Stimulated activated CD4-positive, alpha-beta T cell treated with anti-CD3 and anti-CD28 coated beads, Interleukin-15, amount 100 ng/mL, for 1 hour (primary cell): ENCODE measurements at places on chromosomes 11 and 22.
A peak's percentile ranks its signal among the peaks of the same experiment; 100 is the strongest.

GRCh38 chr11:133586903-133587517, 54.7 kb upstream of the OPCML start:
- no peak for DNase-seq

DNA sequence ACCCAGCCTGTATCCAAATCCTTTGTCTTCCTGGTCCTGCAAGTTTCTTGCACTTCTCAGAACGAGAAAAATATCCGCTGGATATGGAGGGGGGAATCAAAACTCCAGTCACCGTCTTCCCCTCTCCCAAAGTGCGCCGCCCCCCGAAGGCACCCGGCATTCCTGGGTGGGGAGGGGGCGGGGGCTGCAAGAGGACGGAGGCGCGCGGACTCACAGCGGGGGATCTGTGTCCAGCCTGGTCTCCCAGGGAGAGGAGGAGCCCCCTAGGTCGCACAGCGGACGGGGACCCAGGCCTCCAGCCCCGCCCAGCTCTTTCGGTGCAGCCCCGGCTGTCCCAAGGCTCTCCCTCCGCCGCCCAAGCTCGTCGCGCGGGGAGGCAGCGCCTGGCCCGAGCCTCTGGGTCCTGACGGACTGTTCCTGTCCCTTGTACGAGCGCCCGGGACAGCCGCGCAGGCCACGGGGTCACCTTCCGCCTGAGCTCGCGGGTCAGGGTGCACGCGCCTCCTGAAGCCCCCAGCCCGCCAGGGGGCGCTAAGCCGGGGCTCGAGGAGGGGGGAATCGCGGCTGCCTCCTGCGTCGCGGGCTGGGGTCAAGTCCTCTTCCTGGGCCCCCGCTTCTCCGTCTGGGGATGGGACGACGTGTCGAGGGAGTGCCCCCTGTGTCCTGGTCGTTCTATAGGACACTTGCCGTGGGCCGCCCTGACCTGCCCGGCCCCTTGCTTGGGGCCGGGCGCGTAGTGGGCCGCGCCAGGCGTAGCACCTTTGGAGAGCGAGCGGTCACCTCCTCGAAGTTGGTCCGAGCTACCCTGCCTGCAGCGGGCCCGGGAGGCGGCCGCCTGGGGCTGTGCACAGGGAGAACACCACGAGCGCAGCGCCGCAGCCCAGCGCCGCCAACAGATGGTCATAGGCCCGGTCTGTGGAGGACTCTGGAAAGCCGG, 2.4 kb upstream of the WNT11 start:
- peak; percentile 63 for DNase-seq

DNA sequence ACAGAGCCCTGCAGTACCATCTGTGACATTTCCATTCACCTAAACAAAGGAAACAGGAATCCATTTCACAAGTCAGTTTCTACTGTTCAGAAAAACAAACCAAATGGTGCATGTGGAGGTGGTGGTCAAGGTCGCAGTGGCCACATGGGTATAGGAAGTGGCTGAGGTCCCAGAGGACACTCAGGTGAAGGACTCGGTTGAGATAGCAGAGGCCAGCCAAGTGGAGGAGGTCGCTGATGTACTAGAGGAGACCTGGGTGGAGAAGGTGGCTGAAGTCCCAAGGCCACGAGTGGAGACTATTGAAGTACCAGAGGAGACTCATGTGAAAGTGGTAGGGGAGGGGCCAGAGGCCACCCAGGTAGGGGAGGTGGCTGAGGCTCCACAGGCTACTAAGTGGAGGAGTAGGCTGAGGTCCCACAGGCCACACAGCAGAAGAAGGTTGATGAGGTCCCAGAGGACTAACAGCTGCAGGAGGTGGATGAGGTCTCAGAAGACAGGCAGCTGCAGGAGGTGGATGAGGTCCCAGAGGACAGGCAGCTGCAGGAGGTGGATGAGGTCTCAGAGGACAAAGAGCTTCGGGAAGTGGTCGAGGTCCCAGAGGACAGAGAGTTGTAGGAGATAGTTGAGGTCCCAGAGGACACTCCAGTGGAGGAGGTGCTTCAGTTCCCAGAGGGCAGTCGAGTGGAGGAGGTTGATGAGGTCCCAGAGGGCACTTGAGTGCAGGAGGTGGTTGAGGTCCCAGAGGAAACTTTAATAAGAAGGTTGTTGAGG, 40.2 kb downstream of the ZNF195 start:
- no peak for DNase-seq

DNA sequence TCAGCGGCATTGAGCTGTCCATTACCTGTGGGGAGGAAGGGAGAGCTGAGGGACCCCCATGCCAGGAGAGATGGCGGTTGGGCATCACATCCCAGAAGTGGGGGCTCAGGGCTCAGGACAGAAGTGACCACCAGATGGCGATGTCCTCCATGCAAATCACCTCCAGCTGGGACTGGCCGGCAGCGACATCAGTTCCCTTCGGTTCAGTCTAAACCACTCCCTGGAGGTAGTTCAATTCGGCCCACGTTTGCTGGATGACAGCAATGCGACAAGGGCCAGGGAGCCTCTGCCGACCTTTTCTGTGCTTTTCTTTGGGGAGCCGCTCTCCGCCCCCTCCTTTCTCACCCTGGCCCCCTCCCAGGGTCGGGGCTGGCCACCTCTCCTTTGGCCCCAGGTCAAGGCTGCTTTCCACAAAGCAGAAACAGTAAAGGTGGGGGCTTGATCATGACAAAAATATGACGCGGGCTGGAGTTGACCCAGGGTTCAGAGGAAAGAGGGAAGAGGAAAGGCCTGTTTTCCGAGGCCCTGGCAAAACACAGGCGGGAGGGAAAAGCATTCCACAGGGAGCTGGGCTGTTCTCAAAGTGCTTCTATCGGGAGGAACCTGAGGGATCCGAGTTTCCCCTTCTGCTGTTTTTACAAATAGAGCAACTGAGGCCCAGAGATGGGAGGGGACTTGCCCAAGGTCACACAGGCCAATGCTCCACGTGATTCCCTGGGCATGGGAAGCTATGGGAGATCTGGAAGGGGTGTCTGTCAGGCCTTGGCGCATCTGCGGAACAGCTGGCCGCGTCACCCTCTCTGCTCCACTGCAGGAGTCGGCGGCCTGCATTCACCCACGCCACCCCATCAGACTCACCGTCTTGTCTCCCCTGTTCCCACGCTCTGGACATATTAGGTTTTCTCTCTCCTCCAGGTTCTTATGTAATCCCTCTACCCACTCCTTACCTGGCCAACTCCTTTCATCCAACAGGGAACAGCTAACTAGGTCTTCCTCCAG, 54.7 kb downstream of the FBXO7 start:
- DNase-seq, result peak; percentile 31

GRCh38 chr22:23233084-23233531, 52.8 kb downstream of the BCR start:
- DNase-seq, result no peak

DNA sequence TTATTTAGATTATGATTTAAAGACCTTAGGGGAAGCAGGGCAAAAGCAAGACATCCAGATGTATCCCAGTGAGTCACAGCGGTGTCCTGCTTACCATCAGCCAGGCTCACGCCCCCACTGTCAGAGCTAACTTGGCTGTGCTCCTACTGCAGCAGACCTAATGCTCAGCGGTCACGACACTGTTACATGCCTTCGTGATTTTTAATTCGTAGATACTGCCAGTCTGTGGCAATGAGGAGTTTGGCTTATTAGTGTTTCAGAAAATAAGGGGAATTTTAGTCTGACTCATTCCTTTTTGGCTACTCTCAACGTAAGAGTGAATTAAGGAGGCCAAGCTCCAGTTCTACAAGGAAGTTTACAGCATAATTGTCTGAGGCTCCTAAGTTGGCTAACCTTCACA, 22.7 kb downstream of the EFCAB6 start:
- no peak for DNase-seq

DNA sequence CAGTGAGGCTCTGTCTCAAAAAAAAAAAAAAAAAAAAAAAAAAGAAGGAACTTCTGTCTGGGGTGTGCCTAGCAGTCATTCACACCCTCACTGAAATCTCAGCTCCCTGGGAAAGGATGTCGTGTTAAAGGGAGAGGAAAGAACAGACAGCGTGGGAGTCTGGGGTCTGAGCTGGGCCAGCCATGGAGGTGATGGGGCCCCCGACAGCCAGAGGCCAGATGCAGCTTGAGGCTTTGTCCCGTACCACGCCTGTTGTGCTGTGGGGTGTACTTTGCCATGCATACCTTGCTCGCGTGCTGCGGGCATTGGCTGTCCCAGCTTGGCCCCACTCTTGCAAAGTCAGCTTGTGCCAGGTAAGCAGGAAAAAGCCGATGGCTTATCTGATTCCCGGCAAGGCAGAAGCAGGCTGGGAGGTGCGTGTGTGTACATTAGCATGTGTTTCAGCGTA, 4.6 kb downstream of the SYT12 start:
- DNase-seq, result no peak

DNA sequence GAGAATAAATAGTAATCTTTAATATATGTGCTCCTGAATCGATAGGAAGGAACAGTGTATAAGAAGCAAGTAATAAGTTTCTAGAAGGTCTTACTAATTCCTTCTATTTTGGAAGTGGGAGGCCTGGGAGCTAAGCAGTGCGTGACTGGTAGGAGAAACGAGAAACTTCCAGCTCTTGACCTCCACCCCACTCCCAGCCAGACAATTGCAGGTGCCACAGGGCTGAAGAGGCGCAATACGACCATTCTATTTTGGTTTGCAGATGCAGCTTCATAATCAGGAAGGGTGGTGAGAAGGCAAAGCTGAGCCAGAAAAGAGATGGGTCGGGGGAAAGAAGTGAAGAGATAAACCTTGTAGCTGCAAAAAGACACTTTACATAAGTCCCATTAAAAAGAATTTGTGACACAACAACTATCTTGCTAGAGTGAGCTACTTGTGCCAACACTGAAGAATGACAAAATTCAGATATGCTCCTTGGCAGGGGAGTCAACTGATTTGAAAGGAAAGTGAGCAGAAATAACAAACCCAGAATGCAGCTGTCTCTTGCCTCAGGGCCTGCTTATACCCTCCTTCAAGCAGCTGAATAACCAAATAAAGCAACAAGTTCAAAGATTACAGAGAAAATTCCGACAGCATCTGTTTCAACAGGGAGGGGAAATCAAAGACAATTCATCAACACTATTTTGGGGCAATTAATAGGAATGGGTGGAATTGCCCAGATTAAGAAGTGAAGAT, 35.1 kb downstream of the GRIA4 start:
- DNase-seq, result no peak

GRCh38 chr22:39279170-39279850, 34.5 kb upstream of the PDGFB start:
- DNase-seq, result no peak

DNA sequence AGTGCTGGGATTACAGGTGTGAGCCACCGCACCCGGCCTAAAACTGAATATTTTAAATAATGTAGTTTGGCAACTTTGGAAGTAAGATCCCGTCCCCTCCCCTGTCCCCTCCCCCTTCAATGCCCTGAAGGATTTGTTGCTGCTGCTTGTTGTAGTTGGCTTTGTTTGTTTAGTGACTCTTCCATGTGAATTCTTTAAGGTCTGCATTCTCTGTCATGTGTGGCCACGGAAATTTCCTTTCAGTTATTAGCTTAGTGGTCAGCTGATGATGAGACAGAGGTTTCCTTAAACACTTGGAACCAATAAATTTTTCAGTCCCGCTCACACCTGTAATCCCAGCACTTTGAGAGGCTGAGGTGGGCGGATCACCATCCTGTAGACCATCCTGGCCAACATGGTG, 109.9 kb downstream of the MPPED1 start:
- DNase-seq, result no peak

- no peak for DNase-seq
Measured at GRCh38 chr11:65639623-65640482, 2.0 kb downstream of the SIPA1 start.

DNA sequence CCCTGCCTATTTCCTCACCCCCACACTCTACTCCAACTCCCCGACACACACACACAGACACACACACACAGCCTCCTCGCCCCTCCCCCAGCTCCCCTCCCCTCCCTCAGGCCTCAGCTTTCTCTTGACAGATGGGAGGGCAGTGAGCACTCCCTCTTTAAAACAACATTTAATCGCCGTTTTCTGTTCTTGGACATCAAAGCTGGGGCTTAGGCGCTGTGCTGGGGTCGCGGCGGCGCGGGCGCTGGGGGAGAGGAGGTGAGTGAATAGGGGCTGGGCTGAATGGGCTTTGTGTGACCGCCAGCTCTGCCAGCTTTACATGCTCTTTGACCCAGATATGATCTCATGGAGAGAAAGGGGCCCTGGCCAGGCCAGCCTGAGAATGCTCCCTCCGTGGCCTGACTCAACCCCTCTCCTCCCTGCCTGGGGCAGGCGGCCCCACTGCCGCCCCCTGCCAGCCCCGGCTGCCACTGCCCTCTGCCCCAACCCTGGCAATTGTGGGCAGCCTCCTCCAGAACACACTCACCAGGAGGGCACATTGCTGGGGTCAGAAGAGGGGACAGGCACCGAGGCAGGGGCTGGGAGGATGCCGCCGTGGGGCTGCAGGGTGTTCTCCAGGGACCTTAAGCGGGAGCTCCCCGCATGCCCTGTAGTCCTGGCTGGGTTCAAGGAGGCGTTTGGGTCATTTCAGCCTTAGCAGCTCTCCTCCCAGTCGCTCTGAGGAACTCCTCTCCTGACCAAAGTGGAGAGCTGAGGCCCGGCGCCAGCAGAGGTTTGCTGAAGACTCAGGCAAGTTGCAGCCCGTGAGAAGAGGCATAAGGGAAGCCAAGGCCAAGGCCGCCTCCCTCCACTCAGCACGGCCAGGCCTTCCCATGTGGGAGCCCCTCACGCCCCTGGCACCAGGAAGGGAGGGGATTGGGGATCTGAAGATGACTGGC, 38.3 kb upstream of the NNMT start:
- no peak for DNase-seq

- no peak for DNase-seq
Measured at GRCh38 chr11:75592715-75593114, 30.7 kb downstream of the SERPINH1 start.
